Eye (tissue), 1 donor: ENCODE measurements at places on chromosomes 7 and 10.

DNA sequence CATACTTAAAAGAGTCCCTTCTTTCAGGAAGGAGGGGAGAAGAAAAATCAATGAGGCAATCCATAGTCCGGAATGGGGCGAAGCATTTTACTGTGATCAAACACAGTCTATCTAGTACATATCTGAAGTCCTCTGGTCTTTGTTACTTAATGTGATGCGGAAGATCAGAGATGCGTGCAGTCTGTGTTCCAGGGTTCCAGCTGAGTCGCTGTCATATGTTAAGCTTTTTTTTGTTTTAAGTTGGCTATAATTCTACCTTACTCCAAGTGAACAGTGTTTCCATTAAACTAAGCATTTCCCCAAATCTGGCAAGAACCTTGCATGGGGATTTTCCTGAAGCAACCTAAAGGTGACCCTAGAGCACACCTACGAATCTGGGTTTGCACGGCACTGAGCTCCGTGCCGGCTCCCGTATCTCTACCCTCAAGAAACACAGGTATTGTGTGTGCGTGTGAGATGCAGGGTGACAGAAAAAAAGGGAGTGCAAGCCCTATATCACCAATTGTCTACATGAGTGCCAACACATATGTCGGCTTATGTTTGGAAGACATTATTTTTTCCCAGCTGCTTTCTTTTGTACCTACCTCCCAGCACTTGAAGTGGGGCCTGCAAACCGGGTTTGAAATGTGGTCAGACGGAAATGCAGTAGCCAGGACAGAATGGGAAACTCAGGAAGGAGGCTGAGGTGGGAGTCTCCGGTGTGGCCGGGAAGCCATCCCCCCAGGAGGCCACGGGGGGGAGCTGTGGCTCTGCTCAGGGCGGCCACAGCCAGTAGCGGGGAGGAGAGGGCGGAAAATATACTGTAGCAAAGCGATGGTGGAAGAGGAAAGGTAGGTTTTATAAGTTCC lies 435.8 kb upstream of the MGMT start:
- peak; percentile 87 for DNase-seq

DNA sequence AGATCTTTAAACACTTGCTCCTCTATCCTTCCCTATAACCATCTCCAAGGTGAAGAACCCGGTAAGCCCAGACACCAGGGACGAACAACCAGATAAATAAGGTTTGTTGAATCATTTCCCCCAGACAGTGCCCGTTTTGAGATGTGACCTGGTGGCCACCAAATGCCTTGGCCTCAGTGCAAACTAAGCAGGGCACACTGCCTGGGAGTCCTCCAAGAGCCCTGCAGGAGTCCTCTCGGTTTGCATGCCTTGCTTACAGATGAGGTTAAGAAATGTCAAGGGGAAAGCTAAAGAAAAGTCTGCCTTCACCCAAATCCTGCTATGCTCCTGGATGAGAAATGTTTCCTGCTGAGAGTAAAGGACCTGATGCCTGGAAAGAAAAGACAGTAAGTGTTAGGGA lies 31.6 kb downstream of the SLIT1 start:
- DNase-seq: no peak

GRCh38 chr7:99268577-99268908 lies 4.1 kb upstream of the MYH16 start:
- no peak for DNase-seq

- DNase-seq: no peak
Measured at GRCh38 chr10:101568054-101568745, 19.9 kb downstream of the POLL start.

DNA sequence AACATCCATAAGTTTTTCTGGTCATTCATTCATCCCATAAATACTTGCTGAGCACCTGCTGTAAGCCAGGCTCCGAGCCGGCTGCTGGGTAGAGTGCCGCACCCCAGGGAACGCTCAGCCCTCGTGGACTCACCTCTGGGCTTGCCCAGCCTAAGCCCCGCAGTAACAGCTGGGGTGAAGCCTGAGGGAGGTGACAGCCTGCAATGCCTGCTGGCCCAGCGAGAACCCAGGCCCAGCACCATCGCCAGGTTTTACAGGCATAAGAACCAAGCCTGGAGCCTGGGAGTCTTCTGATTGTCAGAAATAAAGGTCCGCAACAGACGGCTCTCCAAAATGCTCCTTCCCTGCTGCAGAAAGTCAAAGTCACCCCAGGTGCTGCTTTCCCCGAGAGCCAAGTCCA lies 205.4 kb downstream of the ZMYND11 start:
- no peak for DNase-seq

- DNase-seq: no peak
Measured at GRCh38 chr7:151322906-151323305, 18.7 kb upstream of the NUB1 start.

GRCh38 chr10:74151879-74152722 lies 1.1 kb downstream of the ADK start:
- DNase-seq: peak; percentile 14

DNA sequence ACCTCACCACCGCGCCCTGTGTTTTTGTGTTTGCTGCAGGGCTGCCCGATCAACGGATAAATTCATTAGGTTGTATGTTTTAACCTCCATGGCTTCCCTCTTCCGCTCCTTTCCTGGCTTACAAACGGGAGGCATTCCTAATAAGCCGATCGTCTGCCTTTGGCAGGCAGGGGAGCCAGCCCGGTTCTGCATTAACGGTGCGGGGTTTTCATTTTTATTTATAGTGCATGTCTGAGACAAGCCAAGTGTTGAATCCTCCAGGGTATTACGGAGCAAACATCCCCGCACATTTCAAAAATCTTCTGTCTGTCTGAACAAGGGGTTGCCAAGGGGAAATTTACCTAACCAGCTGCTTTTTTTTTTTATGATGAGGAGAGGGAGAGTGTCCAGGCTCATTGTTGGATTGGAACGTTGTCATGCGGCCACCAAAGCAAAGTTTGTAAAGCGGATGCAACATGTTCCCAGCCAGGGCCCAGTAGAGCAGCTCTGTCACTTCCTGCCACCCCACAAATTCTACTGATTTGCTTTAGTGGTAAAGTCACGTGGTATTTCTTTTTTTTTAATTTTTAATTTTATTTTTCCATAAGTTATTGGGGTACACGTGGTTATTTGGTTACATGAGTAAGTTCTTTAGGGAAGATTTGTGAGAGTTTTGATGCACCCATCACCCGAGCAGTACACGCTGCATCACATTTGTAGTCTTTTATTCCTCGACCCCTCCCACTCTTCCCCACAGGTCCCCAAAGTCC lies 92.3 kb upstream of the BAIAP2L1 start:
- DNase-seq: no peak

DNA sequence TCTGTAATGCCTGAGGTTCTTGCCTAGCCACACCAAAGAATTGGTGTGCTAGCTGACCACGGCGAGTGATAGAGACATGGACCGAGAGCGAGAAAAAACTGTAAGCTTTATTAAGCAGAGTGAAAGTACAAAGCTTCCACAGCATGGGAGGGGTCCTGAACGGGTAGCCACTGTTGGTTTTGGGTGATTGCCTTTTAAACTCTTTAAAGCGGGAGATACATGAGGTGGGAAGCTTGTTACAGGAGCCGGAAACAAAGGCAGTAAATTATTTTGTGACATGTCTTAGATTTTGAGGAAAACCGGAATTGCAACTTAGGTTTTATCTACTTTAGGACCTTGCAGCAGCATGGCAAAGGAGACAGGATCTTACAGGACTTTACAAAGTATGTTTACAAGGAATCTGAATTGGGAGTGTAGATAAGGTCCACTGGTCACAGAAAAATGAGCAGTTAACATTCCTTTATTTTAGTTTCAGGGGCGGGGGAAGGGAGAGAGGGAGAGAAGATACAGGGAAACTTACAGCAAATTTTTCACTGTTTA lies 252.7 kb upstream of the MBL2 start:
- DNase-seq: peak; percentile 12

DNA sequence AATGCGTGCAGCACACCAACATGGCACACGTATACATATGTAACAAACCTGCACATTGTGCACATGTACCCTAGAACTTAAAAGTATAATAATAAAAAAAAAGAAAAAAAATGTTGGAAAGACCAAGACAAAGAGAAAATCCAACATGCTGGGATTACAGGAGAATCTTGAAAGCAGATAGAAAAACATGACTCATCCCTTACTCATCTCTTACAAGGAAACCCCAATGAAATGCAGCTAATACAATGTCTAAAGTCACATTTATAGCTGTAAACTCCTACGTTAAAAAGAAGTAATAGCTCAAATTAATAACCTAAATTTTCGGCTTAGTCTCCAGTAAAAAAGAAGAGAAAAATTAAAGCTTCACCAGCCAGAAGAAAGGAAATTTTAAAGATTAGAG lies 47.5 kb upstream of the DGKB start:
- no peak for DNase-seq

- no peak for DNase-seq
Measured at GRCh38 chr7:110539216-110539615, 551.7 kb upstream of the LRRN3 start.

GRCh38 chr10:135601-136464 lies 578 bp downstream of the ZMYND11 start:
- DNase-seq: peak; percentile 86

GRCh38 chr10:131440405-131441360 lies 129.2 kb upstream of the TCERG1L start:
- no peak for DNase-seq
